ENCODE measurements at places on chromosomes 3 and 15.
A peak's percentile ranks its signal among the peaks of the same experiment; 100 is the strongest.

DNA sequence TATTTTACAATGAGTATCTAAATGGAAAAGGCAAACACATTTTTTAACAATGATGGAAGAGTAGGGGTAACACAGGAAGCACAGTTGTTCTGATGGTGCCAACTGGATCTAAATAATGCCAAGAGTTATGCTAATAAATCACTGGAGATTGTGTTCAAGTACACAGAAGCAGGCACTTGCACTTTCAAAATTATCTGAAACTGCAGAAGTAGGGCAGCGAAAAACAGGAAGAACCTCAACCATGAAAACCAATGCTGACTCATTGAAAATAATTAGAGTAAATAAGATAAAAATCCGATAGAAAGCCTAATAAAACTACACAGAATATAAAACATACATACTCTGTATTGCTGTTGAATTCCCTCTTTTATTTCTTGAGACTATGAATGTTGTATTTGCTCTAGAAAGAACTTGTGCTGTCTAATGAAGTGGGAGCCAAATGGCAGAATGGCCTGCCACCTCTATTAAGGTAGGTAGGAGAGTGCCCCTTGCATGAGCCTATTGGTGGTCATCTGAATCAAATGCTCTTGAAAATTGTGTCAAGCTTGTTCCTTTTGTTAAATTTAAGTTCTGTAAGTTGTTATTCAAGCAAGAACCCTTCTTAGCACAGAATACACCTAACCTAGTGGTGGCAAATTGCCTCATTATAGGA, 93.7 kb downstream of the ABI3BP start:
- DNase-seq = no peak

DNA sequence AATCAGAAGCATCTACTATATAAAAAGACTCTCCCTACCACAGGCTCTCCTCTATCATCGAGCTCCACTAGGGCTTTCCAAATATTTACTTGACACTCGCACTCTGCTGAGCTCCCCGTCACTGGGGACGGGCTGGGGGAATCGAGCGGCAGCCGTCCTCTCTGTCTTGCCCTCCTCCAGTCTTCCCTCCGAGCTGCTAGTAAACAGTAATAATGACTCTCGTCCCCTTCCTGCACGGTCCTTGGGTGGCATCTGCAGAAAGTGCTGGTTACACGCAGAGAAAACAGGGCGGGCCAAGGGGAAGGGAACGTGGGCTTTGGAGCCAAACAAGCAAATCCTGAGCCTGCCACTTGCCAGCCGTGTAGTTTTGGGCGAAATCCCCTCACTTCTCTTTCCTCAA, 96.6 kb downstream of the LRIG1 start:
- no peak for DNase-seq

DNA sequence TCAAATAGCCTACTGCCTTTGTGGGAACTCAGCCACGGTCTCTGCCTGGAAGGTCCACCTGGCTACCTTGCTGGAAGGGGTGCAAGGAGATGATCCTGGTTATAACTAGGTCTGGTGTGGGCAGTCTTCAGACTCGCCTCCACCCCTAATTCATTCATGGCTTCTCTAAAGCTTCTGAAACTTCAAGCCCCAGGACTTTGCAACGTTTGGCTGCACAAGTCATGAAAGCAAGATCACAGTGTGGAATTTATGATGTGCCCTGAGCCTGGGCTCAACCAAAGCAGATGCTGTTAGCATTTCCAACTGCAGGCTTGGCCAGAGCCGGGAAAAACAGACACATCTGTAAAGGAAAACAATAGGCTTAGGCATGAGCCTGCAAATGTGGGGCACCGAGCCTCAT, 200.4 kb upstream of the WNT5A start:
- no peak for DNase-seq

- peak; percentile 96 for DNase-seq
These were observed 10.0 kb upstream of the MBNL1 start for GRCh38 chr3:152258448-152259393.

GRCh38 chr3:45631486-45631885, 36.9 kb downstream of the LIMD1 start:
- no peak for DNase-seq

- peak; percentile 56 for DNase-seq
These were observed 181.2 kb downstream of the WNT5A start for GRCh38 chr3:55305696-55306485.

DNA sequence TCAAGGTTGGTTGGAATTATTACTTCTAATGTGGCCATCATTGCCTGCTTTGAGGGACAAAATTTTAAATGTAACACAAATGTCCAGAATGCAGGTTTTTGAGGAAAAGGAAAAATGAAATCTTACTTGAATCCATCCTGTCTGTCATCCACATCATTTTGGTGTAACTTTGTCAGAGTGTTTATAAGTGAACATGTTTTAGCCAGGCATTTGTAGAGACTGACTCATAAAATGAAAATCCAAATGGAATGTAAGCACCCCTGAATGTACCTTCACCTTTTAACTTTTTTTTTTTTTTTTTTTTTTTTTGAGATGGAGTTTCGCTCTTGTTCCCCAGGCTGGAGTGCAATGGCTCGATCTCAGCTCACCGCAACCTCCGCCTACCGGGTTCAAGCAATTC, 141.8 kb upstream of the BNIP2 start:
- DNase-seq = no peak

DNA sequence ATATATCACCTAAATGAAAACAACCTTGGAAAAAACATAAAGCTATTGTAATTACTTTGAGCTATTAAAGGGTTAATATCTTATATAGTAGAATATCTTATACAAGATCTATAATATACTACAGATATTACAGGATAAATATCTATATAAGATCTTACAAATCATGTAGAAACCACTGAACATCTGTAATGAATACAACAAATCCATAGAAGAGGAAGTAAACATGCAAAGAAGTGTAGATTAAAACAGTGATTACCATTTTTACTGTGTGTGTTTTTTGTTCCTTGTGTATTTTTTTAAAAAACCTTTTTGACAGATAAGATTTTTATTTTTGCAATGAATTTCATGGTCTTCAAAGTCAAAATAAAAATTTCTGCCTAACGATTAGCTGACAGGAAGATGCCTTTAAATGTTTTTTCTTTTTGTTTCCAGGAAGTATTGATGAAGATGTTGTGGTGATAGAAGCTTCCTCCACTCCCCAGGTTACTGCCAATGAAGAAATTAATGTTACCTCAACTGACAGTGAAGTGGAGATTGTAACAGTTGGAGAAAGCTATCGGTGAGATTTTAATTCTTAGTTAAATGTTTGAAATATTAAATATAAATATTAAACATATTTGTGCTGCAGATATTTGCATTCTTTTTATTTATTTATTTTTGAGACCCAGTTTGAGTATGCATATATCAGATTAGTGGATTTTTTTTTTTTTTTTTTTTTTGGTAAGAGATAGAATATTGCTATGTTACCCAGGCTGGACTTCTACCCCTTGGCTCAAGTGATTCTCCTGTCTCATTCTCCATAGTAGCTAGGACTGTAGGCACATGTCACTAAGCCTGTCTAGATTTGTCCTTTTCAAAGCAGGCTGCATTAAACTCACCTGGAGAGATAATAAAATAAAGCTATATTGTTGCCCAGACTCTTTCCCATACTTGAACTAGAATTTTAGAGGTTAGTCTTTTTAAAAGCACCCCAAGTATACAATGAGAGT, 52.8 kb upstream of the CCNB2 start:
- no peak for DNase-seq

GRCh38 chr3:142929109-142929508, 34.4 kb downstream of the PAQR9 start:
- DNase-seq = peak; percentile 52

GRCh38 chr3:111924283-111924682, 54.5 kb upstream of the ABHD10 start:
- DNase-seq = no peak

DNA sequence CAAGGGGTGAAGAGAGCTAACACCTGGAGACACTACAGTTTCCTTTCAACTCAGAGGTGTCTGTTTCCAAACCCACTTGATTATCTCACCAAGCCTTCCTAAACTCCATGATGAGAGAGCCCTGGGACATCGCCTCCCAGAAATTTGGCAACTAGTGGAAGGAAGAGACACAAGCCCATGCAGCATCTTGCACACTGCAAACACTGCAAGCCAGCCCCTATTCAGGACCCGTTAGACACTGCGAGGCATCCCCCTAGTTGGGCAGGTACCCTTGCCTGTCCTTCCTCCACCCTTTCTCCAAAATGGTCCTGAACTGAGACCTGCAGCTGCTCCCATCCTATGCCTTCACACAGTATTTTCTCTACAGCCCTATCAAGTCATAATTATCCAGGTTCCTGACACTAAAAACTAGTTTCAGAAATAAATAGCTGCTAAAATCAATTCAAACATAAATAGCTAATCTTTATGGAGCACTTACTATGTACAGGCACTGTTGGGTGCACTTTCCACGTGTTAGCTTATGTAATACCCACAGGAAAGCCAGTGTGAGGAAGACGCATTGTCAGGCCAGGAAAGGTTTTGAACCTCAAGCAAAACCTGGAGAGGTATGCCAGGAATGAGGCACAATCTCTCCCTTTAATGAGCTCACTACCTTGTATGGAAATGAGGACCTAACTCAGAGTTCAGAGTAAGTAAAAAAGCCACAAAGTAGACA, 2.8 kb downstream of the MAGI1 start:
- DNase-seq = no peak

DNA sequence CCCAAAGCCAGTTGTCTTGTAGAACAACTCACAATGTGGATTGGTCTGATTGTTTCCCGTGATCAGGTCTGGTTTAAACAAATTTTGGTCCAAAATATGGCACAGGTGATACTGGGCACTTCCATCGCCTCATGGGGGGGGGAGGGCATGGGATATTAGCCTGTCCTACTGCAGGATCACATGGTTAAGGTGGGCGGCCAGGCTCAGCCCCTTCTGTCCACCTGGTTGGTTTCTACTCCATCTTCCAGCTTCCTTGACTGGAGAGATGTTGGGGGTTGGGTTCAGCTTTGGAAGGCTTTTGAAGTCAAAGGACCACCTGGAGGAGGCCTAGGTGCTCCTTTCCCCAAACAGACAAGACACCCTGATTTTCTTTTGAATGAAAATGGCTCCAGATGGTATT, 7.2 kb downstream of the KLF13 start:
- DNase-seq = no peak

- peak; percentile 74 for DNase-seq
These were observed 28.5 kb downstream of the SCG5 start for GRCh38 chr15:32669896-32670611.

GRCh38 chr3:107452436-107452835, 70.3 kb upstream of the BBX start:
- peak; percentile 41 for DNase-seq

DNA sequence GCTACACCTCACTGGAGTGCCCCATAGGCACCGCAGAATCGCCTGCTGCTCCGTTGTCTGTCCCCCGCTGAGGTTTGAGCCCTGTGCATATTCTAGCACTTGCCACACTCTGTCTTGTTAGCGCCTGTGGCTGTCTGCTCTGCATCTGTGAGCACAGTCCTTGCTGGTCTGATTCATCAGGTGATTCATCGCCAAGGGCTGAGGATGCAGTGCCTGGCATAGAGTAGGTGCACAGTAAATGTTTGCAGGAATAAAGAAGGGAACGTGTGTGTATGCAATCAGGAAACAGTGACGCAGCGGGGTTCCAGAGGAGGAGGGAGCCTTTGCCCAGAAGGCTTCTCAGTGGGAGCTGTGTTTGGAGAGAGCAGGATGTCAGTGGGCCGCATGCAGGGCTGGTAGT, 124.0 kb upstream of the PLXNA1 start:
- peak; percentile 82 for DNase-seq

DNA sequence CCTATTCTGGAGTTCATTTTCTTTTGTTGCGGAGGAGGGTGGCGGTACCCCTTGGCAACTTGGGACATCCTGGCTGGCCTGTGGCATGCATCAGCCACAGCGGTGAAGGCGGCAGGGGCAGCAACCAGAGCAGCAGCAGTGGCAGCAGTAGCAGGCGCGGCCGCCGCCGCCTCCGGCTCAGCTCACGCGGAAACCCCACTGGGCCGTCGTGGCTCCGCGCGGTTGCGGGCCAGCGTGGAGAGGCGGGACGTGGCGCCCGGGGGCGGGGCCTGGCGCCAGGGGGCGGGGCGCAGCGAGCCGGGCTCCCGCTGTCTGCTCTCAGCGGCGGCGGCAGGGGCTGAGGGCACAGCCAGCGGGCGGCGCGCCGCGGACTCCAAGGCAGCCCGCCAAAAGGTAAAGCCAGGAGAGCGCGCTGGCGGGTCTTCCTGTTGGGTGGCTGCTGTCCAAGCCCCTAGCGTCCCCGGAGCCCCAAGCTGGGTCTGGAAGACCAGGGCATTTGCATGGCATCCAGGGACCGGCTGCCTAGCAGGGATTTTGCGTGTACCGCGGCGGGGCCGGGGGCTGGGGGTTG, 334.4 kb upstream of the THRB start:
- peak; percentile 21 for DNase-seq

GRCh38 chr3:4906107-4906621, 73.1 kb upstream of the BHLHE40 start:
- DNase-seq = no peak
